ENCODE measurements at places on chromosomes 5 and 9.

DNA sequence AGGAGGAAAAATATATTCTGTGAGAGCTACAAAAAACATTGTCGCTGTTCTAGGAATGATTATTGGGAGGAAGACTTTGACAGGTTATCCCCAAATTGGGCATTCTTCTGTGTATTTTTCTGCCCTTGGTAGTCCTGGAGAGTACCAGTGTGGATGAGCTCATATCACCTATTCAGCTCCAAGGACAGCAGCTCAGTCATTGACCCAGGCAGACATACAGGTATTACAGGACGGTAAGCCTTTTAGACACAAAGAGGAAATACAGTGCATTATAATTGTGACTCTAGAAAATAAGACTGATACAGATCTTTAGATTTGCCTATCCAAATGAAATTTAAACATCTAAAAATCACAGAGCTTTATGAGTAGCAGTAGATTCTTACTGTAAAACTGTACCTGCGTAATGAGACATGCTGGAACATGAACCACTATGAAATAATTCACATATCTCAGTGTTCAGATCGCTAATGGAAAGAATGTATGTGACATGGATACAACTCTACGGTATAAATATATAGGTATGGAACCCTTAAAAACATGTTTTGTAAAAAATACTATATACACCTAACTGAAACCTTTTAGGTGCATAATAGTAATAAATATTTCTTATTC, 56.0 kb downstream of the PLK2 start:
- no peak for DNase-seq

GRCh38 chr9:36132086-36132485, 4.4 kb upstream of the GLIPR2 start:
- DNase-seq = no peak

- DNase-seq = no peak
Observed at GRCh38 chr9:72656021-72656420, 134.6 kb downstream of the TMC1 start.

DNA sequence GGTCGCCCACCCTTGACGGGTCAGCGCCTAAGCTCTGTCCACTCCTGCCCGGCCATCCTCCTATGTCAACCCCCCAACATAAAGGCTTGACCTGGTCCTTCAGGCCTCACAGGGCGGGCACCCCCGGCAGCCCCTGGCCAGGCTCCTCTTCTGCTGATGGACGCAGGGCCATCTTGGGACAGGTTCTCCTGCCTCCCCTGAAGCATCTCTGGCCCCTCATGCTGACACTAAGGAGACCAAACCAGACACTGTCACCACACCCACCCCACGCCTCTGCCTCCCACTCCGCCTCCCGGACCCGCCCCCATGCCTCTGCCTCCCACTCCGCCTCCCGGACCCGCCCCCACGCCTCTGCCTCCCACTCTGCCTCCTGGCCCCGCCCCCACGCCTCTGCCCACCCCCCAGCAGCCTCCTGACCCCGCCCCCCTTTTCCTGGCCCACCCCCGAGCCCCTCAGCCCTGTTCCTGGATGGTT, 6.8 kb downstream of the OBP2A start:
- DNase-seq = no peak

DNA sequence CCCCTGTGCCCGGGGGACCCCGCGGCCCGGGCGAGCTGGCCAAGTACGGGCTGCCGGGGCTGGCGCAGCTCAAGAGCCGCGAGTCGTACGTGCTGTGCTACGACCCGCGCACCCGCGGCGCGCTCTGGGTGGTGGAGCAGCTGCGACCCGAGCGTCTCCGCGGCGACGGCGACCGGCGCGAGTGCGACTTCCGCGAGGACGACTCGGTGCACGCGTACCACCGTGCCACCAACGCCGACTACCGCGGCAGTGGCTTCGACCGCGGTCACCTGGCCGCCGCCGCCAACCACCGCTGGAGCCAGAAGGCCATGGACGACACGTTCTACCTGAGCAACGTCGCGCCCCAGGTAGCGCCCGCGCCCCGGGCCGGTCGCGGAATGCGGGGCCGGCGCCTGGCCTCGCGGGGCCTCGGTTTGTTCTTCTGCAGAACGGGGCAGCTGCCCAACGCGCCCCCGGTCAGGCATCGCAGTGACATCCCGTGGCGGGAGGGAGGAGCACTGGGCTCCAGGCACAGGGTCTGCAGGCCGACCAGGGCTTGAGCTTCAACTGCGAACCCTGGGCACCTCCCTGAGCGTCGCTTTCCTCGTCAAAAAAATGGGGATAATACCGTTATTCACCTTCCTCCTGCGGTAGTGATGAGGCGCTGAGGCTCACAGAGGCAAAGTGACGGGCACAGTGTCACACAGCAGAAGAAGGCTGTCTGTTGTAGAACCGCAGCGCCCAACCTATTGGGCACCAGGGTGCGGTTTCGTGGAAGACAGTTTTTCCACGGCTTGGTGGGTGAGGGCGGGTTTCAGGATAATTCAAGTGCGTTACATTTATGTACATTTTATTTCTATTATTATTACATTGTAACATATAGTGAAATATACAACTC, 777 bp downstream of the ENDOG start:
- peak; percentile 29 for DNase-seq

DNA sequence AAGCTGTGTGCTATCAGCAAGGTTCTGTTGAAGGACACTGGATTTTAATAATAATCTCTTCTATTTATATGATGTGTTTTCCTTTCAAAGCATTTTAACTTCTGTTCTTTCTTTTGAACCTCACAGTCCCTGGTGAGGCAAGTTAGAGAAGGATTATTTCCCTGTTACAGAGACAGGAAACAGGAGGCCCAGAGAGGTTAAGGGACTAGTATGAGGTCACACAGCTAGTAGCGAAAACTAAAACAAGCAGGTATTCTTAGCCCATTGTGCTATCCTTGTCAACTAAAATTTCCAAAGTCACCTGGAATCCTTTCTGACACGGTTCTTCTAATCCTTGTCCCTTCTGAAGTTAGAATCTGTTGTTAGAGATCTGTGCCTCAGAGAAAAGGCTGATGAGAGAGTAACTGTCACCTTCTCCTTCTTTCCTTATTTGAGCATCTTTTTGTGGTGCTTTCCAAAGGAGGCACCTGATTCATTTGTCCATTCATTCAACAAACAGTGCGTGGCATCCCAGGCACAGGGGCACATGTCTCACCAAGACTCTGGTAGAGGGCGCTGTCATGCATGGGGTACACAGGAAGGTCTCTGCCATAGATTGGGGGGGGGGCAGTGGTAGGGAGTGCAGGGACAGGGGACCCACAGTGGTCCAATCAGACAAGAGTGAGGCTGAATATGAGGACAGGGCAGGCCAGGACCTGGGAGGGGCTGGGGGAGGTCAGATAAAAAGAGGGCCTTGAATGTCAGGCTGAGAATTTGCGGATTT, 61.5 kb downstream of the CRB2 start:
- no peak for DNase-seq

- no peak for DNase-seq
Observed at GRCh38 chr9:72440378-72440777, 75.4 kb upstream of the ZFAND5 start.

DNA sequence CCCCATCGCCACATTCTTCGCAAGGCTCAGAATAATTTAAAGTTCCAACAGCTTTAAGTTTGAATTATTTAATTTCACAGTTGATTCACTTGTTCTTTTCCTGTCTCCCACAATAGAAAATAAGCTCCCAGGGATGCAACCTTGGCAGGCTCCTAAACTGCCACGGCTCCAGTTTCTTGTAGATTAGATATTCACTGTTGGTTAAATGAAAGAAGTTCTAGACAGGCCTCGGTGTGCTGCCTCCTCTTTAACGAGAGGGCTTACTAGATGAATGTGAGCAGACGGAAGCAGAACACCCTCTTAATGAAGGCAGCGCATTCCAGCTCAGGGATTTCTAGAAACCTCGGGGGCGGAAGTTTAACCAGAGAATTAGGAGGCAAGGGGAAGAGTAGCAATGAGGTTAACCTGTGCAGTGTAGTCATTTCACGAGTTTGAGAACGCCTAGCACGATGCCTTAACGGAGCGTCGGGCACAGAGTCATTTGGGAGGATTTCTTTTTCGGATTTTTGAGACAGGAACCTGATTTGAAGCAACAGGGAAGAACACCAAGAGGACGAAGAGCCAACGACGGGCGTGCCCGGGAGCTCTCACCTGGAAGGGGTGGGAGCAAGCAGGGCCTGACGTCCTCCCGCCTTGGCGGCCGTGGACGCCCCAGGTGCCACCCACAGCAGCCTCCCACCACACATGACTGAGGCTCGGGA, 637 bp upstream of the SMC5 start:
- peak; percentile 67 for DNase-seq

DNA sequence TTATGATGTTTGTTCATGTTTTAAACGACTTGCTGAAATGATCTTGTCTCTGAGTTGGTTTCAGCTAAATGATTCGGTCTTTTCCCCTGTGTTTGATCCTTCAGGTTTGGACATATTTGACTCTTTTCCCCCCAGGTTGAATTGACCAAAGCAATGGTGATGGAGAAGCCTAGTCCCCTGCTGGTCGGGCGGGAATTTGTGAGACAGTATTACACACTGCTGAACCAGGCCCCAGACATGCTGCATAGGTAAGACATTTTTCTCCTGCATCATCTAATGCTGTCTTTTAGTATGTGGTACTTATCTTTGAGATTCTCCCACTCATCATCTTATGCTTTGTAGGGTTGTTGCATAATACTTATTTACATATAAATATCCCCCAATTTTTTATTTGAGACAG, 14.7 kb downstream of the G3BP1 start:
- DNase-seq = no peak

DNA sequence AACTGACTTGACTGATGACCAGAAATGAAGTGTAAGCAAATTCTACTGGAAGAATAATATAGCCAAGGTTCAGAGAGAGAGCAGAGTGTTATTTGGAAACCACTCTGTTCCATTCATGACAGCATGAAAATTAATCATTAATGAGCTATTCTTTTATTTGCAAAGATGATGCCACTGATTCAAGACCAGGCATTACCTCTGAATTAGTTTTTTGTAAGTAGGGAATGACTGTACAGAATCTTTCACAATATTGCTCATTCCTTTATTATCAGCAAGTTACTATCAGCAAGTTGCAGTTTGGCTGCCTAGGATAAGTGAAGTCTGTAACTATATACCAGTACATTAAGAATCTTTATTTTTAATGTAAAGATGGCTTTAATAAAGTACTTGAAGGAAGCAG, 75.1 kb upstream of the RGMB start:
- no peak for DNase-seq

DNA sequence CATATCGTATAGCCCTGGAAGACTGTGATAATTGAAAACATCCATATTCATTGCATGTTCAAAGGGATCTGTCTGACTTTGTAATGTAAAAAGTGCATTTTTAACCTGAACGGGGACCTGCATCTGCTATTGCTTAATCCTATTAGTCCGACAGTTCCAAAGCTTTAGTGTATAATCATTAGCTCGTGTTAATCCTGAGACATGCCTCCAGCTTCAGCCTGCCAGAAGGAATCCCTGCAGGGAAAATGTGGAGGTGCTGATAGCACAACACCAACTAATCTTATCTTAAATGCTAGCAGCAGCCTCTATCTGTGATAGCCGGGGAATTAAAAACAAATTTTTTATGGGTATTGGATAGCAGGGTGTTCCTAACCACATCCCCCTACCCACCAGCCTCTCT, 495.2 kb downstream of the TLE4 start:
- no peak for DNase-seq

- no peak for DNase-seq
Observed at GRCh38 chr5:69450116-69450515, 35.2 kb downstream of the MARVELD2 start.

GRCh38 chr9:113868501-113868900, 7.6 kb upstream of the ZNF618 start:
- DNase-seq = no peak

- DNase-seq = no peak
Observed at GRCh38 chr9:88657893-88658292, 122.9 kb downstream of the NXNL2 start.

- no peak for DNase-seq
Observed at GRCh38 chr9:91158286-91158685, 203.4 kb downstream of the AUH start.

- DNase-seq = no peak
Observed at GRCh38 chr5:125326150-125326510, 579.7 kb upstream of the ZNF608 start.

DNA sequence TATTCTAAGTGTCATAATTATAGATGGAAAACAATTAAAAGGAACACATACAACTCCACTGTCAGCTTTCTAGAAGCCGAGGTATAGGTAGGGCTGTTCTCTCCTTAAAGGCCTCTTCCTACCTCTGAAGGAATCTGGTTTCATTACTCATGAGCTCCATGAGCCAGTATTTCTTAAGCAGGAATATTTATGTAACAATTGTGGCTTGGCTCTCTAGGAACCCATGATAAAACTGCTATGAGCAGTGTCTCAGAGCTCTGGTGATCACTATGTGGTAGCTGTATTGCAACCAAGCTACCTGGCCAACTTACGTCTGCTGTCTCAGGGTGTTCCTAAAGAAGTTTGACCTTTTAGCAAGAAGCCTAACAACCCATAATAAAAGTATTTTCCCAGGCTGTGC, 157.7 kb downstream of the CEP120 start:
- DNase-seq = no peak

GRCh38 chr5:151751091-151751490, 7.3 kb downstream of the ATOX1 start:
- no peak for DNase-seq

- no peak for DNase-seq
Observed at GRCh38 chr9:35306283-35306682, 144.5 kb downstream of the UNC13B start.

Measured in NCI-H1105 (cell line).